Occipital lobe (tissue), 3 donors: ENCODE measurements at places on chromosomes 6 and 20. TPM values are rescaled to one million over a fixed set of nuclear protein-coding genes. Genes with fewer than 3 reads are reported as not detected.

Gene GPSM3
- total RNA-seq, result 0.78 TPM

Gene COQ3
- 12.2 TPM for total RNA-seq

DNA sequence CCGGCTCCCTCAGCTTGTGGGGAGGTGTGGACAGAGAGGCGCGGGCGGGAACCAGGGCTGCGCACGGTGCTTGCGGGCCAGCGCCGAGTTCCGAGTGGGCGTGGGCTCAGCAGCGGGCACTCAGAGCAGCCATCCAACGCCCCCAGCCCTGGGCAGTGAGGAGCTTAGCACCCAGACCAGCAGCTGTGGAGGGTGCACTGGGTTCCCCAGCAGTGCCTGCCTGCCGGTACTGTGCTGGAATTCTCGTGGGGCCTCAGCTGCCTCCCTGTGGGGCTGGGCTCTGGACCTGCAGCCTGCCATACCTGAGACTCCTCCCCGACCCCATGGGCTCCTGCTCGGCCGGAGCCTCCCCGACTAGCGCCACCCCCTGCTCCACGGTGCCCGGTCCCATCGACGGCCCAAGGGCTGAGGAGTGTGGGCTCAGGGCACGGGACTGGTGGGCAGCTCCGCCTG, 92.7 kb downstream of the MANEA start:
- DNase-seq, result no peak

DNA sequence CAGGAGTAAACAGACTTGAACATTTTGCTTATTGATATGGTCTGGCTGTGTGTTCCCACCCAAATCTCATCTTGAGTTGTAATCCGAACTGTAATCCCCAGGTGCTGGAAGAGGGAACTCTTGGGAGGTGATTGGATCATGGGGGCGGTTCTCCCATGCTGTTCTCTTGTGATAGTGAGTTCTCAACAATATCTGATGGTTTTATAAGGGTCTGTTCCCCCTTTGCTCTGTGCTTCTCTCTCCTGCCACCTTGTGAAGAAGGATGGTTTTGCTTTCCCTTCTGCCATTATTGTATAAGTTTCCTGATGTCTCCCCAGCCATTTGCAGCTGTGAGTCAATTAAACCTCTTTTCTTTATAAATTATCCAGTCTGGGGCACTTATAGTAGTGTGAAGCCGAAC, 40.0 kb downstream of the MYLIP start:
- DNase-seq, result no peak

Gene KIFC1
- total RNA-seq, result 3.6 TPM

Gene ZNF831
- total RNA-seq, result under 0.01 TPM

GRCh38 chr6:169425628-169426370, 172.2 kb upstream of the THBS2 start:
- no peak for DNase-seq

Gene NKX2-2
- total RNA-seq, result 0.31 TPM

Gene METTL24
- total RNA-seq, result 2.5 TPM

DNA sequence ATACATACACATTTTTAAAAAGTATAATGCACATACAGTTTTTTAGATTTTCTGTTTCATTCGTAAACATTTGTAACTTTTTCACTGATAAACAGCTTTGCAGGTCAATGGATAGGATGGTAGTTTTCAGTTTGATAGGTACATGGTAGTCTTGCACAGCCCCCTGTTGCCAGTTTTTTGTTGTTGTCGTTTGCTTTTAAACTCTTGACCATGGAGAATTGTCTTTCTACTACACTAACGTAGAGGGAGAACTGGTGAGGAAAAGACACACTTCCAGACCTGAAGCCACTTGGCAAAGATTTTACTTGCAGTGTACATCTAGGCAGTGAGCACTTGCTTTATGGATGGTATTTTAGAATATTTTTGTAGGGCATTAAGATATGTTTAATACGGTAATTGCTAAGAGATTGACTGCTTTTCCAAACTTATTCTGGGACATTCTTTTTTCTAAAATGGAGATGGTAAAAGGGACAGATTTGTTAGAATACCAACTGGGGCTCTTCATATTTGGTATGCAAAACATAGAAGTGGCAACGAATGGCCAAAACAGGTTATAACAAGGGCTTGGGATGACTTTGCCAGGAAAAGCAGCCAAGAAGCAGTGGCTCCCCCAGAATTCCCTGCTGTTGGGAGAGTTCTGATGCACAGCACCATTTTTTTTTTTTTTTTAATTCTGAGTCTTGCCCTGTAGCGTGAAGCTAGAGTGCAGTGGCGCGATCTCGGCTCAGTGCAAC, 1.5 kb downstream of the PYGB start:
- DNase-seq, result no peak

- DNase-seq, result no peak
Observed at GRCh38 chr20:4130404-4131189, 115.2 kb upstream of the RNF24 start.

GRCh38 chr6:44556046-44556445, 168.5 kb downstream of the CDC5L start:
- DNase-seq, result no peak

- no peak for DNase-seq
Observed at GRCh38 chr20:25699914-25700313, 3.3 kb upstream of the ZNF337 start.

GRCh38 chr20:24275946-24276705, 193.3 kb upstream of the SYNDIG1 start:
- no peak for DNase-seq
